Hepatocyte (in vitro differentiated cells): ENCODE measurements at places on chromosomes 3 and 15. TPM values are rescaled to one million over a fixed set of nuclear protein-coding genes. Genes with fewer than 3 reads are reported as not detected.

DNA sequence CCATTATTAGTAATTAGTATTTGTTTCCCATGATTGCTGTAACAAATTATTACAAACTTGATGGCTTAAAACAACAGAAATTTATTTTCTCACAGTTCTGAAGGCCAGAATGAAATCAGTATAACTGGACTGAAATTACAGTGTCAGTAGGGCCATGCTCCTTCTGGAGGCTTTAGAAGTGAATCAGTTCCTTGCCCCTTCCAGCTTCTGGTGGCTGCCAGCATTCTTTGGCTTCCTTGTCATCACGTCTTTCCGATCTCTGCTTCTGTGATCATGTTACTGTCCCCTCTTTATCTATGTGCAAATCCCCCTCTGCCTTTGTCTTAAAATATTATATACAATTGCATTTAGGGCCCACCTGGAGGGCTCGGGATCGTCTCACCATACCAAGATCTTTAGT, 92.0 kb downstream of the FOXB1 start:
- no peaks in the 10 kb centered on the region for H3K4me1 ChIP-seq
- H3K36me3 ChIP-seq: no peaks in the 10 kb centered on the region
- H3K27ac ChIP-seq: no peak overlapping the region
- H3K4me3 ChIP-seq: no peak overlapping the region

DNA sequence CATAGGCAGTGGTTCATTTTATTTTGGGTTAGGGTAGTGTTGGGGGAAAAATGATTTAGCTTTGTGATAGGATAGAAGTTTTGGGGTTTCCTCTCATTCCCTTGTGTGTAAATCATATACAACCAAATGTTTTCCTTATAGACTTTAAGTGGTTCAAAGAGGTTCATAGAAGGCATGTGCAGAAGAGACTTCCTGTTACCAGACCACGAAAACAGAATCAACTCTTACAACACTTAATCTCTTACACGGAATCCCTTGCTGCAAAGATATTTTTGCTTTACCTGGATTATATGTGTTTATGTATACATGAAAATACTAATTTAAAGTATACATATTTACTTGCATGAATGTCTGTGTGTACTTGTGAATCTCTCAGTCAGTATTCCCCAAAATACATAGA, 2.9 kb downstream of the TMOD2 start:
- H3K27me3 ChIP-seq: peaks cover 43% of the 10 kb centered on the region
- H3K27ac ChIP-seq: no peak overlapping the region
- H3K4me1 ChIP-seq: peaks cover 8% of the 10 kb centered on the region
- H3K4me3 ChIP-seq: no peak overlapping the region
- no peak for DNase-seq
- no peaks in the 10 kb centered on the region for H3K36me3 ChIP-seq

Gene MAGEL2
- total RNA-seq: 3.1 and 5.4 TPM in 2 replicates

Gene CCDC12
- total RNA-seq: 41.1 and 47.5 TPM in 2 replicates
